ENCODE measurements at places on chromosomes 7 and 10.

- no peak for DNase-seq
Observed at GRCh38 chr7:95632609-95633008, 36.3 kb upstream of the PDK4 start.

DNA sequence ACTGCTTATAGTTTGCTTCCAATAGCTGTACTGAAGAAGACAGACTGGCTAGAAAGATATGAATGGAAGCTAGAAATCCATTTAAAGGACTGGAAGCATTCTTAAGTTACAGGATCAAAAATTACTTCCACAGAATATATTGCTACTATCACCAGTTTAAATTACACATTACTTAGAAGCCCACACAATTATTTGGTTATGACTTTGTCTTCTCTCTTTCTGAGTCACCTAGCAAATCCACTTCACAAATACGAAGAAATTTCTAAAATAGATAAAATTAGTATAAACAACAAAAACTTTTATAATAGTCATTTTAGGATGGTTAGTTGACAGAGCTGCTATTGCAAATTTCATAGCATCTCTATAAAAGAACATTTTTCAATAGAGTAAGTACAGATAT, 108.1 kb downstream of the SNX13 start:
- DNase-seq, result no peak

- DNase-seq, result no peak
Observed at GRCh38 chr10:69972981-69973397, 79.7 kb upstream of the MACROH2A2 start.

DNA sequence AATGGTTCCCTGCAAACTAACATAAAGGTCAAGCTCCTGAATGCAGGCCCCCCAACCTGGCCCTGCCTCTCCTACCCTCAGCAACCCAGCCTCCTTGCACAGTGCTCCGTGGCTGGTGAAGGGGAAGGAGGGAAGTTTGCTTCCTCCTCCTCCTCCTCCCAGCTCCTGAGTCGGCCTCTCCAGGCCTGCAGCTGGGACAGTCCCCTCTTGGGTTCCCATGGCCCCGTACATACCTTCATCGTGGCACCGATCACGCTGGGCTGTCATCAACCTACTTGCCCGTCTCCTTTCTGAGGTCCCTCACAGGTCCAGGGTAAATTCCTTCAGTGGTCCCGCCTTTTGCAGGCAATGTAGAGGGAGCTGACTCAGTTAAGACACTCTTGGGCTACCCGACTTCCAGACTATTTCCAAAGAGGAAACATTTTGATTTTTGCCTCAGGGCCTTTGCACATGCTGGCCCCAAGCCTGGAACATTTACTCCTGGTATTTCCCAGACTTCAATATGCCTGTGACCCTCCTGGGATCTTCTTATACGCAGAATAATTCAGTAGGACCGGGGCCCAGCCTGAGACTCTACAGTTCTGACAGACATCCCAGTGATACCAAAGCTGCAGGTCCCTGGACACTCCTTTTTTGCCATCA, 26.8 kb downstream of the PDIA4 start:
- DNase-seq, result no peak

DNA sequence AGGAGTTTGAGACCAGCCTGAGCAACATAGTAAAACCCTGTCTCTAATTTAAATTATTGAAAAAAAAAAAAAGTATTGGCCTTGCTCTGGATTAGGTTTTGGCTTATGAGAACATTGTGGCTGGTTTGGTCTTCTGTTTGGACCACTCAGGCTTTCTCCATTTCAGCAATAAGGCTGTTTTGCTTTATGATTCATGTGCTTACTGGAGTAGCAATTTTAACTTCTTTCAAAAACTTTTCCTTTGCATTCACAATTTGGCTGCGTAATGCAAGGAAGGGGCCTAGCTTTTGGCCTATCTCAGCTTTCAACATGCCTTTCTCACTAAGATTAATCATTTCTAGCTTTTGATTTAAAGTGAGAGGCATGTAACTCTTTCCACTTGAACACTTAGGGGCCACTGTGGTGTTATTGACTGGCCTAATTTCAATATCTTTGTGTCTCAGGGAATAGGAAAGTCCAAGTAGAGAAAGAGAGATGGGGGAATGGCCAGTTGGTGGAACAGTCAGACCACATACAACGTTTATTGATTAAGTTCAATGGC, 38.0 kb upstream of the SRPK2 start:
- DNase-seq, result no peak

DNA sequence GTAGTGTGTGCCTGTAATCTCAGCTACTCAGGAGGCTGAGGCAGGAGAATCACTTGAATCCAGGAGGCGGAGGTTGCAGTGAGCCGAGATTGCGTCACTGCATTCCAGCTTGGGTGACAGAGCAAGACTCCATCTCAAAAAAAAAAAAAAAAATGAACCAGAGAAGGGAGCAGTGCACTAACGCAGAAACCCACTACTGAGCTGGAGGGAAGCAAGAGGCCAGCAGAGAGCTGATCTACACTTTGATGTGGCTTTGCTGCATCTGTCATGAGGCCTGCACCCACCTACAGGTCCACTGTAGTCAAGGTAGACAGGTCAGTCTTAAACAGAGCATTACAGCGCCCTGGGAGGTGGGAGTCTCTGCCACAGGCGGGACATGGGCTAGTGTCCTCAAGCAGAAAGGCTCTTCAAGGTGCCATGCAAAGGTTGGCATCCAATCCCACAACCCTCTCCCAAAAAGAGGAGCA, 30.0 kb downstream of the MAT1A start:
- no peak for DNase-seq

- no peak for DNase-seq
Observed at GRCh38 chr10:64283621-64284020, 762.4 kb downstream of the REEP3 start.

GRCh38 chr10:4243651-4244050, 458.6 kb upstream of the KLF6 start:
- DNase-seq, result peak; percentile 45

DNA sequence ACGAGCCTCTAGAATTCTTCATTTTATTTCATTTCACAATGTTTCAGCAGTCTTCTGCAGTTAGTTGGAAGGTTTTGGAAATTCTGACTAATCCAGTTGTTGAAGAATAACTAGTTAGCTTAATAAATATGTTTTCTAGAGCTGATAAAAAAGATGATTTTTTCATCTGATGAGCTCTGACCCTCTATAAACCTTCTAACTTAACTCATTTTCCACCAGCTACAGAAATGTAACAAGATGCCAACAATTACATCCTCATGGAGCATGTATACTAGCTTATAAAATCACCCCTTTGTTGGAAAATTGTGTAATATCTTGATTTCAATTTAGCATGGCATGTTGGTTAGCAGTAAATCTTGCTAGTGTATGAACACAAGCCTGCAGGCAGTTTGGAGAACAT, 33.1 kb downstream of the KAT6B start:
- no peak for DNase-seq

- no peak for DNase-seq
Observed at GRCh38 chr10:110967009-110967630, 47.7 kb downstream of the SHOC2 start.

- peak; percentile 55 for DNase-seq
Observed at GRCh38 chr7:74269757-74270277, 15.6 kb upstream of the RFC2 start.

GRCh38 chr10:76310588-76311080, 879.2 kb downstream of the LRMDA start:
- no peak for DNase-seq

GRCh38 chr10:51321980-51322379, 247.7 kb downstream of the PRKG1 start:
- no peak for DNase-seq

DNA sequence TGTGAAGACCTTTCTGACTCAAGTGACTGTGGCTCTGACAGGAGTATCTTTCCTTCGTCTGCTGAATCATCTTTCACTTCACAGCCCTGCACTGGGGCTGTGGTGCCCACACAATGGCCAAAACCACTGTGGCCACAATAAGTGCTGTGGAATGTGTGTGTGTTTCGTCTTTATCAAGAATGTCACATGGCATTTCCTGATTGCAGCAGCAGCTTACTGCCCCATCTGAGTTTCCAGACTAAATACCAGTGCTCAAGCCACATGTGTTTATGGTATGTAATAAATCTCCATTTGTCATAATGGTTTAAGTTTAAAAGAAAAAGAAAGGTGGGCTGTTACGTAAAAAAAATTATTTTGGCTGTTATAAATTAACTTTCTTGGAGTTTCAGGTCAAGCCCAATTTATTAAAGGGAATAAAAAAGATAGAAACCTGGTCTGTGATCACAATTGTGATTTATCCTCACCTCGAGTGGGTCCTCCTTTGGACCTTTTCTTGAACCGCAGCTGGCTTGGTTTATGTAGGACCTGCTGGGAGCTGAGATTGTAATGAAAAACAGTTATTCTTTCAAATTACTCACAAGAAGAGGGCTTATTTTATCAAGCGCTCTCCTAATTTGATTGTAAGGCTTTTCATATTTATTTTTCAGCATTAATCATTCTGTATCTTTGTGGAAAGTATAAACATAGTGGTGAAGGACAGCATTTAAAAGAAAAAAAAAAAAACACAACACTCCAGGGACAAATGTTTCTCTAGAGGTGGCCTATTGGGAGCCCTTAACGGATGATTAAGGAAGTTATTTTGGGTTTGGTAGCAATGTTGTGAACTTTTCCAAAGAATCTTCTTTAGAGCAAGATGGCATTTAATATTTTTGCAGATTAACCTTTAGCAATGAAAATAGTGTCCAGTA, 116.2 kb downstream of the LRMDA start:
- peak; percentile 62 for DNase-seq

DNA sequence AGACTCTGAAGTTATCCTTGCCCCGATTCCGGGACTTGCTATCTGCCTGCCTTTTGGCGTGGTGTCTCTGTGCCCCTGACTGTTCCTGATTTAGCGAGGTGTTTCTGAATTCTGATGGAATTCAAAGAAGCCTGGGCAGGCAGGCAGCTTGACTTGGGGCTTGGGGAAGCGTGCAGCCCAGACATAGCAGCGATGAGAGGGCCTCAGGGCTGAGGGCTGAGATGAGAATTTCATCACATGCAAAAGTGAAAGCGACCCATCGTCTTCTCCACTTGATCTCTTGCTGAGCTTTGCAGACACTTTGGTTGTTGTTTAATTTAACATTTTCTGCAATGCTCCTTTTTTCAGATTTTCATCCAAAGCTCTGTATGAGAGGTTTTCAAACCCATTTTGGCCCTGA, 57.8 kb downstream of the TCF7L2 start:
- no peak for DNase-seq

GRCh38 chr10:493391-494148, 195.9 kb downstream of the DIP2C start:
- DNase-seq, result no peak

DNA sequence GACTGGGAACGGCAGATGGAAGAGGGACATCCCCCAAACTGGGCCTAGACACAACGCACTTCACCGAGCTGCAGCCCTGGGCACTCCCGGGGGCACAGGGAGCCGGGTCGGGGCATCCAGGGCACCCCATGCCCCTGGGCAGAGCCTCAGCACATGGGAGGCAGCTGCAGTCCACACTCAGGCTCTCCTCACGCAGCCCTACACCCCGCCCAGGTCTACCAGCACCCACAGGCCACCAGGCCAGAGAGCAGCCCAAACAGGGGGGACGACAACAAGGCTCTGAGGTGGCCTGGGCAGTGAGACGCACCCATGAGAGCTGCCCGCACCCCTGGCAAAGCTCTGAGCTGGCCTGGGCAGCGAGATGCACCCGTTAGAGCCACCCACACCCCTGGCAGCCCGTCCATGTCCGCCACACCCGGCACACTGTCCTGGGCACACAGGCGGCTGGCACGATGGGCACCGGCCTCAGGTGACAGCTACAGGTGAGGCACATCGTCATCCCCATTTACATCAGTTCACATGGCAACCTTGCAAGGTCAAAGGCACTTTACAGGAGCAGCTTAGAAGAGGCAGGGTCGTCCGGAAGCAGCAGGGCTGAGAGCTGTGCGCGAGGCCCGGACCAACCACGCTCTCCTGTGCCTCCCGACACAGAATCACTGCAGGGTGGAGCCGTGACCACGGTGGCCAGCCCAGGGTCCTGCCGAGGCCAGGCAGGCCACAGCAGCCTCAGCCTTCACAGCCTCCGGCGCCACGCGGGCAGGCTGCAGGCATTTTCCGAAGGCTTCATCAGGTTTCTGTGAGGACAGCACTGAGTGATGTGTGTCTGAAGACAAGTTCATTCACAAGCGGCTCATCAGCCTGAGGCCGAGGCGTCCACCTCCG, 228.6 kb downstream of the MAD1L1 start:
- no peak for DNase-seq

GRCh38 chr7:23968791-23969190, 258.8 kb downstream of the STK31 start:
- no peak for DNase-seq

GRCh38 chr10:97673736-97674525, 13.1 kb downstream of the AVPI1 start:
- no peak for DNase-seq

GRCh38 chr10:132069122-132069848, 3.5 kb downstream of the JAKMIP3 start:
- no peak for DNase-seq

GRCh38 chr7:48244864-48245271, 73.6 kb downstream of the ABCA13 start:
- no peak for DNase-seq

DNA sequence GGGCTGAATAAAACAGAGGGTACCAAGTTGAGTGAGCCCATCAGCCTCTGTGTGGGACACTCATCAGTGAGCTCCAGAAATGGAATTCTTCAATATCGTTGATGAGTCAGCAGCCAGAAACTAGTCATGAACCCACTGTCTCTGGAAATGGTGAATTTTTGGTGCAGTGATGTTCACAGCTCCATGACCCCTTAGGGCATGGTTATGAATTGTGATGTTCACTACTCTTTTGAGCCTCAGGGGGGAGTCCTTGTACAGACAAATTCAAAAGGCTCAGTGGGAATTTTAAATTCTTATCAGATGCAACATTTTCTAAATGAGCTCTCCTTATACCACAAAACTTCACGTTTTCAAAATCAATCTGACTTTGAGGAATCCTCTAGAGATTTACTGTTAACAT, 335.7 kb downstream of the PHTF2 start:
- DNase-seq, result peak; percentile 21

GRCh38 chr7:144725070-144725469, 110.8 kb downstream of the TPK1 start:
- no peak for DNase-seq

DNA sequence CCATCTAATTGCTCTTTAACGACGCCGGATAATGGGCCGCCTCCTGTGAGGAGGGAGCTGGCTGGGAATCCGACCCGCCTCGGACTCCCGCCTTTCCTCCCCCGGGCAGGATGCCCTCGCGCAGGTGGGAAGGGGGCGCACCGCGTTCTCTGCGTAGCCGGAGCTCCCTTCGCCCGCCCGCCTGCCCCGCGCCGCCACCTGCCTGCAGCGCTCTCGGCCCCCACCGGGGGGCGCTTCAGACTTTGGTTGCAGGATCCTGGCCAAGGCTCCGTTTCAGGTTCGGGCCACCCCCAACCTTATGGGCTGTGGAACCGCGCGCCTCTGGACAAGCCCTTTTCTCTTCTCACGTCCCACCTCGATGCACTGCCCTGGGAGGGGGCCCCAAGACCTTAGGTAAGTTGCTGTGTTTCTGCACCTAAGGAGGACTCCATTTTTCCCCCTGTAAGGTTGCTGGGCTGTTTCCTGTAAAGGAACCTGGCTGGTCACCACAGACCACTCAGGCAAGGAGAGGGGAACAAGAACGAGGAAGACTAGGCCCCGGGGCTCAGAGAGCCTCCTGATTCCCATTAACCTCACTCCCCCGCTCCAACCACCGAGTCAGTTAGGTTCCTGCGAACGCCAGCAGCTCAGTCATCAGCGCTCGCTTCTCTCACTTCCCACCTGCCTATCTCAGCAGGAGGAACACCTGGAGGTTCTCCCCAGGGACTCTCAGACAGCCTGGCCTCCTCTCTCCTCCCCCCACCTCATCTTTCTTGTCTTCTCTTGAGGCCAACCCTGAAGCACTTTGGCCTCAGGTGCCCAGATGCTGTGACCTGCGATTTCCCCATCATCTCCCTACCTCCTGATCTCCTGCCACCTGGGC, 11.3 kb upstream of the KAZALD1 start:
- peak; percentile 55 for DNase-seq

All from HTR-8/SVneo (cell line).